ENCODE measurements at places on chromosomes 4 and X. TPM values are rescaled to one million over a fixed set of nuclear protein-coding genes. Genes with fewer than 3 reads are reported as not detected.

Gene TREX2
- 0.27 TPM for polyA plus RNA-seq

Gene EMCN
- polyA plus RNA-seq = 11.1 TPM

Gene ARX
- 2.6 TPM for polyA plus RNA-seq

Gene PFKFB1
- 7.5 TPM for polyA plus RNA-seq

Gene BLTP1
- polyA plus RNA-seq = 9.9 TPM

Gene TLR1
- polyA plus RNA-seq = 0.22 TPM

Gene IL9R
- polyA plus RNA-seq = 0.09 TPM

Gene FTSJ1
- 26.7 TPM for polyA plus RNA-seq

Gene HERC5
- polyA plus RNA-seq = 0.51 TPM

- no peak for DNase-seq
These were observed 62.7 kb downstream of the MAML3 start for GRCh38 chr4:140091305-140091704.

DNA sequence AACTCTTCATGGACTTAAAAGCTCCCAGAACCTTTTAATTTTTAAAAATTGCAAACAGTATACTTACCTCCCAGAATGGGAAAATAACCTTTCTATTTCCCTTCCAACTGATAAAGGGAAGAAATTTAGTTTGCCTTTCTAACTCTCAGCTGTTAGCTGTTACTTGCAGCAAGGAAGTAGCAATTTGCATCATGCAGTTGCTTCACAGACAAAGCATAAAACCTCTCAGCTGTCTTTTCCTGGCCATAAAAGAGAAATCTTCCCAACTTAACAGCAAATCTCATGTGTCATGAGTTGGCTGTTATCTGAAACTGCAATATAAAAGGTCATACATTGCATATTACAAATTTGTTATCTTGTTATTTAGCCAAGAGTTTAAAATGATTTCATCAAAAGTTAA, 18.4 kb downstream of the C4orf17 start:
- DNase-seq = no peak

DNA sequence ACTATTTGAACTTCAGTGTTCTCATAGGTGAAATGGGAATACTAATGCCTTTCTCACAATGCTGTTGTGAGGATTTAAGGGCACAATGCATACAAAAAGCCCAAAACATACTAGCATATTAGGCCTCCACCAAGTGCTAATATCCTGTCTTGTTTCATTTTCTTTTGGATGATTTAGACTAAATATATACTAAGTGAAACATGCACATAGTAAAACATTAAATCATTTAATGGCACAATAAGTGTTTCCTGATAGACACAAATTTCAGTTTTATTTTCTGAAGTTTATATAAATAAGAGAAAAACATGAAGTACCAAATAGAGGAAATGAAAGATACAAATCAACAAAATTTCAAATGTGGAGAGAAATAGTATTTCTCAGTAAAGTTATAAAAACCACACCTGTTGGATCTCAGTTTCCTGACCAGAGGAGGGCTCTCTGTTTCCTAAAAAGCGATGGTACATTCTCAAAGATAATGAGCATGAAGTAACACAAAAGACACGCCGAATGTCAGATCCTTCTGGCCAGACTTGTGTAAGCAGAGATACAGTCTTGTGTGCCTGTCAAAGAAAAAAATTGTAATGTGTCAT, 25.1 kb downstream of the DDX60 start:
- DNase-seq = no peak

DNA sequence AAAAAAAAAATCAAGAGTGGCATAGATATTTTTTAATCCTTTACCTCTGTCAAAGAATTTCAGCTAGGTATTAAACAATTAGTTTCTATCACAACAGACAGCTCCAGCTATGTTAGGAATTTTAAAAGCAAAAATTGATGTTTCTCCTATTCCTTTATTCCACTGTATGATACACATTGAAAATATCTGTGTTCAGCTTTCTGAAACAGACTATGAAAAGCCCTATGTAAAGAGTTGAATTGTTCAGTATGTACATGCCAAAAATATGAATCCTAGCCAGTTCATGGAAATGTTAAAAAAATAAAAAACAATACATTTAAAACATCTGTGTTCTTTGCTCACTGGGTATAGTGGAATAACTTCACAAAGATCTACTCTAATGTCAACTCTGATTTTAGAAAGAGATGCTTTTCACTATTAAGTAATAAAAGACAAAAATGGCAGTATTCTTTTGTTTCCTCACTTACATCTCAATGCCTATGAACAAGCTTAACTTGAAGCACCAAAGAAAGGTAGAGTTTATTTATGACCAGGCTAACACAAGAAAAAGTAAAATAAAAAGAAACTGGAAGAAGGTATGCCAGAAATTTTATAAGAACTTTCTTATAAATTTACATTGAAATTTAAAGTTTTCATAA, 32.1 kb downstream of the FBXW7 start:
- no peak for DNase-seq

DNA sequence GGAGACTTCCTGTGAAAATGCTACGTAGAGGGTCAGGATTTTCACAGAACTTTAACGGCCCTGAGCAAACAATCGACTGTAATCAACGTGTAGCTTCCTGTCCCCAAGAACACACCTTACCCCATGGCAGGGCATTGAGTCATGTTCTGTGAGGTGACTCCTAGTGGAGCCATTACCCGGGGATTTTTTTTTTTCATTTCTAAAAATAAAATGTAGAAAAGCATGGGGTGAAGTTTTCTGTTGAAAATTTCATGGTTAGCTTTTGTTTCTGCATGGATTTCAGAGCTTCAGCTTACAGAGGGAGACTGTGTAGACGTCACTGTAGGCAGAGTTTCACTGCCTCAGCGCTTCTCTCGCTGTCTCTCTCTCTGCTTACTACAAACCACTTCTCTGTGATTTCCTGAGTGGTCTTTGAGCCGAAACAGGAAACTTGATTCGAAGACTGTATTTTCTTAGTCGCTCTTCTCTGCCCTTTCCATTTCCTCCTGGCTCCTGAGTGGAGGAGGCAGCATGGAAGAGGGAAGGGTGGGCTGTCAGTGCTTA, 111.7 kb downstream of the NFKB1 start:
- no peak for DNase-seq

DNA sequence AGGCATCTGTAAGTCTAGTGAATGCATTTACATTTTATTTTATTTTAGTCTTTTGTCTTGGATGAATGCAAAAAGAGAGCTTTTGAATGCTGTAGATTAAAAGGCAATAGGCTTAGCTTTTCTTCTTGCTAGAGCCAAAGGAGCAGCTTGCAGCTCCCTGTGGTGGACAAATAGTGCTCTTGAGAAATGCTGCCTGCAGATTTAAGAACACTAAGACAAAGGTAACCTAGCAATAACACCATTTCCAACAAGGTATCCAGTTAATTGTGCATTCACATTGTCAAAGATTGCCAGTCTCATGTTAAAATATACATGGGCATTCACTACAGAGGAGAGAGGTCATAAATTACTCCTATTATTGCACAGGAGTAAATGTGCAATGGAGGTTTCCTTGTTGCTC, 859.2 kb upstream of the PRKX start:
- no peak for DNase-seq

GRCh38 chr4:32672359-32672758, 1952.2 kb downstream of the PCDH7 start:
- DNase-seq = no peak

GRCh38 chrX:24314019-24314635, at the start of gene SUPT20HL2:
Gene SUPT20HL2 (minus strand): TSS chrX:24314069. CDS start chrX:24313315, 754 bp downstream.
- no peak for DNase-seq

DNA sequence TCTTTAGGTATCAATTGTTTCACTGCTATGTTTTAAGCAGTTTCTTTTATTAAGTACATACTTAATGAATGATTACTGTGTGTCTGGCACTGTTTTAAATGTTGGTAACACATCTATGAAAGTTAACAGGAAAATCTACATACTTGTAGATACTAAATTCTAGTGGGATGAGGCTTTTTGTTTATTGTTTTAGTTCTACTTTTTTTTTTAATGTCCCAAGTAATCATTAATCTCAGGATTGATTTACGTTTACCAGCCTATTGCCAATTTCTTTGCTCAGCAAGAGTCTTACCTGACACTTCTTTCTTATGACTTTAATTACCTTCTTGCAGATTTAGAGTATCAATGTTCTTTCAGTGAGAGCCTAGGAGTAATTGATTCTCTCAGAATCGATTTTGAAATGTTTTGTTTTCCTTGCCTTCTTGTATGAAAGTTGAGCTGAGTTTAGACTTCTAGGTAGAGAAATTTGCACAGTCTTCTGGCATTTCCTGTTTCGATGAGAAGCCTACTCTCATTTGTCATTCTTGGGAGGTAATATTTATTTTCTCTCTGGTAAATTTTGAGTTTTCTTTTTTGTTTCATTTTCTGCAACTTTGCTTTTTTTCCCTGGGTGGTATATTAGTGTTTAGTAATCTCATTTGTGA, 235.2 kb upstream of the ANKRD50 start:
- DNase-seq = no peak

DNA sequence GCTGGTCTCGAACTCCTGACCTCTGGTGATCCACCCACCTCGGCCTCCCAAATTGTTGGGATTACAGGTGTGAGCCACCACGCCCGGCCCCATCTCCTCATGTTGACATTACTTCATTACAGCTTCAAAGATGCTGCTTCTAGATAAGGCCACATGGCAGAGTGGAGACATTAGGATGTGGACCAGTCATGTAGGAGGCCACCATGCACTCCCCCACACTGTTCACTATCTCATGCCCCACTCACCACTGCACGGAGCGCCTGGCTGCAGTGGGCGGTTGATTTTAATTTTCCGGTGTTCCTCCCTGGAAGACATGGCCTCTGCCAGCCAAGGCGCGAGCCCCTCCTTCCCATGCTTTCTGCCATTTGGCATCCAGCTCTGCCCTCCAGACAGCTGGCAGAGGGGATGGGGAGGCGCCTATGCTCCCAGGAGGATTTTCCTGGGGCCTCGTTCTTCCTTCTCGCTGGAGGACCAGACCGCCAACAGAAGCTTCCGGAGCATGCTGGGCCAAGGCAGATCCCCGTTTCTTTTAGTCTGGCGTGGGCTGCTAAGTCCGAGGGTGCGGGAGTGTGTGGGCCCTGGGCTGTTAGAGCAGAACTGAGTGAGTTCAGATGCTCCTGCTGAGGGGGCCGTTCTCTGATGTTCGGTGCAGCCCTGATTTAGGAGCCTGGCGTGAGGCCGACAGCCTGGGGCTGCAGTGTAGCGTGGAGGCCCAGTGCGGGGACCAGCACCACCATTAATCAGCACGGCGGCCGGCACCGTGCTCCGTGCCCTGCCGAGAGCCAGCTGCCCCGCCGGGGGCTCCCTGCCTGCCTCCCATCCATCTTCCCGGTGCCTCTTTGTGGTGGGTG, 93.1 kb downstream of the SORCS2 start:
- DNase-seq = no peak

- DNase-seq = no peak
These were observed 1.1 kb upstream of the HTATSF1 start for GRCh38 chrX:136496186-136496763.

DNA sequence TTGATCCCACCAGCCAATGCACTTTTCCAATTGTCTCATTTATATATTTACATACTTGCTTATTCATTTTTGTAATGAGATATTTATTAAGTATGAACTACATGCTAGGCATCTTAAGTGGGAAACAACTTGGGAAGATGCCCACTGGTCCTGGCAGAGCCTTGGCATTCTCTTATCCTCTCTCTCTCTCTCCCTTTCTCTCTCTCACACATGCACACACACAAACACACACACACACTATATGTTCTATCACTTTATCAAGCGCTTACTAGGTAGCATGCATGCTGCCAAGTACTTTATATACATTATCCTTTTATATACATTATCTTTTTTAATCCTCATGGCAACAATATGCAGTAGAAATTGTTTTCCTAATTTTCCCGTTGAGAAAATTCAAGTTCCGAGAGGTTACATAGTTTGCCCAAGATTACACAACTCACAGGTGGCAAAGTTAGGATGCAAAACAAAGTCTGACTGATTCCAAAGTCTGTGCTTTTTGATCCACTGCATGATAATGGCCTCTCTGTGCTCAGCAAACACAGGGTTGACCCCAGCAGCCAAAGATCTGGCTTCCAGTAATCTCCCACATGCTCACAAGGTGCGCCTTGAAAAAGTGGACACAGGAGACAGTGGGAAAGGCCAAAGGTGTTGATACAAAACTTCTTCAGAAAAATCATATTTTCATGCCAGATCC, 173.1 kb upstream of the KLF3 start:
- no peak for DNase-seq

DNA sequence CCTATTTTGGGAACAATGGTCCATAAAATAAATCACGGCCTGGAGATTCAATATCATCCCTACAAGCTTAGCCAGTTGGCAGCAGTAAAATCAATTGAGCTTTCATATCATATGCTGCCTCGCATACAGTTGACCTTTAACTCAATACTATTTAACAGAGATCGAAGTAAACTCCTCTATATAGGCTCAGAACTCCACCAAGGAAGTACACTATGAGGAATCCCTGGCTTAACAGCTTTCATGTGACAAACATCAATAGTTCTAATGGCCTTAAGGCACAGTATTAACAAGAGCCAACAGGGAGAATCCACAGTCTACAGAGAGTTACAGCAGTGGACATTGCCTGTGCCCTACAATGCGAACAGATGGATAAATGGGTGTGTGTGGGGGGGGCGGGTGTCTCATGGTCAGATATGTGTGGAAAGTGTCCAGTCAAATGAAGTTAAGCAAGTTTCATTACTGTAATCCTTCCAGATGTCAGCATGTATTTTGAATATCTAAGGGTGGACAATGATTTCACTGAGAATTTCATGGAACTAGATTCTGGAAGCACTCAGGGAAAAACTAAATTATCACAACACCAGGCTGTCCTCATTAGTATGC, 98.2 kb upstream of the FAM9B start:
- DNase-seq = no peak

GRCh38 chrX:141960578-141960977, 56.9 kb downstream of the MAGEC1 start:
- DNase-seq = no peak

DNA sequence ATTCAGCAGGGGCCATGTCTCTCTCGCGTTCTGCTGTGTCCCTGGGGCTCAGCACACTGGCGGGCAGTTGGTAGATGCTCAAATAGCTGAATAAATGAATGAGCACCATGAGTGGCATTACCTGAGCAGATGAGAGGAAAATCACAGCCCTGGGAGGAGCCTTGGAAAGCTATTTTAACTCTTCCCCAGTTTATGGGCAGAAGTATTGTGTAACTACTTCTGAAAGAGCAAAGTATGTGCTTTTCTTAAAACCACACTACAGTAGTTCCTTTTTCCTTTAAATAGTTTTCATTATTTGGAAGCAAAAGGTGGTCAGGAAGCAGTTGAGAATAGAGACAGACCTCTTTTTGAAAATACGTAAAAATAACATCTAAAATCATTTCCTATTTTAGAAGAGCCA, 3.0 kb upstream of the PLAC1 start:
- no peak for DNase-seq

DNA sequence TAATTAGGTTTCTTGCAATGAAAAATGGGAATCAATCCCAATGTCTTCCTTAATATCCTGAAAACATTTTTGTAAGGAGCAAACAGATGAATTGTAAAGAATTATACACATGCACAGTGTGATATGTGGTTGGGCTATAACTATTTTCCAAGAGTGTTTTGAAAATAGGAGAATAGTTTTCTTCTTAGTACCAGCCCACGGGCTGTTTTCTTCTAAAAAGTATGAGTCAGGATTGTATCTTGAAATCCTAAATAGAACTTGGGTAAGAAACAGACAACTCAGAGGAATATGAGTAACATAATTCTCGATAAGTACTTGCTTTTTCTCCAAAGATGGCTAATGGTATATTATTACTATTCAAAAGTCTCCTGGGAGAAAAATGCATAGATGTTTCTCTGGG, 136.7 kb downstream of the MAGEC2 start:
- DNase-seq = no peak

GRCh38 chr4:165945991-165946390, 73.0 kb downstream of the TLL1 start:
- no peak for DNase-seq

All from psoas muscle (tissue), 8 donors.